ENCODE measurements at places on chromosomes 6 and 20. TPM values are rescaled to one million over a fixed set of nuclear protein-coding genes. Genes with fewer than 3 reads are reported as not detected.

GRCh38 chr20:51128198-51128597 is 105.3 kb upstream of the KCNG1 start:
- H3K4me3 ChIP-seq = peak overlapping the region; percentile 15
- peak; percentile 59 for DNase-seq
- H3K27ac ChIP-seq = peak overlapping the region; percentile 63
- peaks cover 10% of the 10 kb centered on the region for H3K4me1 ChIP-seq
- H3K36me3 ChIP-seq = no peaks in the 10 kb centered on the region

DNA sequence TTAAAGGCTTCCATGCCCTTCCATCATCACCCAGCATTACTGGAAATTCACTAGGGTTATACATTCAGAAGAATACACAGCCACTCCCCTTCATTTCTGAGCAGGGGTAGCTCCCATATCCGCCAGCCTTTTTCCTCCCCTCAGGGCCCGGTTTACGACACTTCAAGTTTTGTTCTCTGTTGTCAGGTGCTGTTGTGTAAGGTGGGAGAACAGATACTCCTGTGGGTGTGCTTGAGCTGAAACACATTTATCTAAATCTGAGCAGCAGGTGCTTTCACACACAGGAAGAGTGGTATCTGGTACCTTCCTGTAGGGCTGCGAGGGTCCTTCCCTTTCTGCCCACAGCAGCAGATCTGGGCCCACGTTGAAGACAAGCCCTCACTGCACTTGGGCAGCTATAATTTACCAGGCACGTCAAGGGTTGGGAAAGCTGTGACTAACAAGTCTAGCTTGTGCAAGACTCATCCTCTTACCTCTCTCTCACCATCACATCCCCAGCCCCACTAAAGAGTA is 215.8 kb upstream of the RREB1 start:
- H3K27ac ChIP-seq = no peak overlapping the region
- DNase-seq = no peak
- no peak overlapping the region for H3K4me3 ChIP-seq
- H3K27me3 ChIP-seq = peaks cover 16% of the 10 kb centered on the region

GRCh38 chr6:119830494-119831295 is 481.1 kb upstream of the MAN1A1 start:
- H3K27me3 ChIP-seq = no peaks in the 10 kb centered on the region
- no peaks in the 10 kb centered on the region for H3K4me1 ChIP-seq
- no peak for DNase-seq
- H3K36me3 ChIP-seq = no peaks in the 10 kb centered on the region

ENPP1 gene
- 0.58 TPM for total RNA-seq

- DNase-seq = no peak
- H3K36me3 ChIP-seq = peaks cover 25% of the 10 kb centered on the region
- no peaks in the 10 kb centered on the region for H3K27me3 ChIP-seq
- H3K4me3 ChIP-seq = no peak overlapping the region
- peak overlapping the region; percentile 8 for H3K27ac ChIP-seq
- H3K4me1 ChIP-seq = peaks cover 37% of the 10 kb centered on the region
Observed at GRCh38 chr6:158053377-158054313, 72.0 kb downstream of the SYNJ2 start.

DNA sequence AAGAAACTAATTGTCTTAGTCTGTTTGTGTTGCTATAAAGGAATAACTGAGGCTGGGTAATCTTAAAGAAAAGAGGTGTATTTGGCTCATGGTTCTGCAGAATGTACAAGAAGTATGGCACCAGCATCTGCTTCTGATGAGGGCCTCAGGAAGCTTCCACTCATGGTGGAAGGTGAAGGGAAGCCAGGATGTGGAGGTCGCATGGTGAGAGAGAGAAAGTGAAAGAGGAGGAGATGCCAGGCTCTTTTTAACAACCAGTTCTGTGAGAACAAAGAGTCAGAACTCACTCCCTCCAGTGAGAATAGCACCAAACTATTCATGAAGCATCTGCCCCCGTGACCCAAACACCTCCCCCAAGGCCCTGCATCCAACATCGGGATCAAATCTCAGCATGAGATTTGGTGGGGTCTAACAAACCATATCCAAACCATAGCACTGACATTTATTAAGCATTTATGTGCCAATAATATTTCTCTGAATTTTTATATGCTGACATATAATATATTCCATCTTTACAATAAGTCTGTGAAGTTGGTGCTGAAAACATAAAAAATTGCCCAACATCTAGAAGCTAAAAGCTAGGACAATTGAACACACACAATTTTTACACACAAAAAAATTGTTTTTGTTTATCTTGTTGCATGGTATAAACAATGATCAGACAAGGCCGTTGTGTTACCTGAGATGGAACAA is 29.2 kb upstream of the BTN3A2 start:
- H3K27ac ChIP-seq = peak overlapping the region; percentile 50
- no peaks in the 10 kb centered on the region for H3K36me3 ChIP-seq
- peak overlapping the region; percentile 18 for H3K4me3 ChIP-seq
- H3K4me1 ChIP-seq = peaks cover 35% of the 10 kb centered on the region
- H3K27me3 ChIP-seq = peaks cover 11% of the 10 kb centered on the region
- DNase-seq = peak; percentile 67
